ENCODE measurements at places on chromosomes 2 and 18. TPM values are rescaled to one million over a fixed set of nuclear protein-coding genes. Genes with fewer than 3 reads are reported as not detected.

The FBXO48 gene
- total RNA-seq: 0.20 TPM

The ZNF24 gene
- 43.7 TPM for total RNA-seq

The ACTR1B gene
- 65.5 TPM for total RNA-seq

The CNTNAP5 gene
- total RNA-seq: not detected

The FBXO11 gene
- 74.3 TPM for total RNA-seq

Measured in pulmonary artery endothelial cell (primary cell).